ENCODE measurements at places on chromosomes 1 and 21.

DNA sequence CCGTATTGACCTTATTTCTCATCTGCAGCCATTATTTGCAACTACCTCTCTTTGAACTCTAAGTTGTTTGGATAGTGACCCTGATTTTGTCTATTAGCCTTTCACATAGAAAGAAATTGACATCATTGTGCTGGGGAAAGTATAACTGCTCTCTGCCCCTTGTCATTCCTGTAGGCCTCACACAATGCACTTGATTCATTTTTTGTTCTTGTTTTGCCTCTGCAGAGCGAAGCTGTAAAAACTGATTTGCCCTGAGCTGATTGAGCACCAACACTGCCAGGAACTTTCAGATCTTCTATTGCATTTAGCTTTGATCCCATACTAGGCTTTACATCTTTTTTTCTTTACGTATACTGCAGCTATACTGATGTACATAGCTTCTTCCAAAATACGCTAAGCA is 167.2 kb upstream of the PTBP2 start:
- DNase-seq = no peak

GRCh38 chr1:198156111-198156744 is 570 bp upstream of the NEK7 start:
- no peak for DNase-seq

- no peak for DNase-seq
Measured at GRCh38 chr1:91555821-91556531, 55.3 kb downstream of the CDC7 start.

DNA sequence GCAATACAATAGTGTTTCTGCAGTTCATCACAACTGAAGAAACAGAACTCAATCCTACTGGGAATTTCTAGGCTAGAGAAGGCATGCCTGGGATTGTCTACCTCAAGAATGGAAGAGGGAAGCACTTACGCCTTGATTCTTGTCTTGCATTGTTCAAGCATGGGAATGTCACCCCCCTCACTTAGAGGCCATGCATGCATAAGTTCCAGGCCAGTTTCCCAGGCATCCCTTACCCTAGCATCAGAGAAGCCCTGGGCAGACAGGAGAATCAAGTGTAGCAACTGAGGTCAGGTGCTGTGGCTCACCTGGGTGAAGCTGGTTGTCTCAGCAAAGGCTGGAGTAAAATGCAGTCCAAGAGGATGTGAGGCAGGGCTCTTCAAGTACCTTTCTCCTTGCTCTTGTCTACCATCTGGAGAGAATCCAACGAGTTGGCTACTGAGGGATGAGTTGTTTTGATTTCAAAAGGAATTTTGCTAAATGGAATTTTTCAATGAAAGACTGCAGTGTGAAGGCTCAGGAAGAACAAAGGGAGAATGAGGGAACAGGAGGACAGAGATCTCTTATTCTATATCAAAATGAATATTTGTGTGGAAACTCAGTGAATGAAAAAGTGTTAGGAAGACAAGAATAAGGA is 174.3 kb downstream of the NEK7 start:
- DNase-seq = no peak

- no peak for DNase-seq
Measured at GRCh38 chr1:3105167-3105863, 36.3 kb downstream of the PRDM16 start.

Measured in NCI-H2029 (cell line).